ENCODE measurements at places on chromosomes 2 and 18. TPM values are rescaled to one million over a fixed set of nuclear protein-coding genes. Genes with fewer than 3 reads are reported as not detected.
A peak's percentile ranks its signal among the peaks of the same experiment; 100 is the strongest.

The IGFBP2 gene
- 608 TPM for total RNA-seq

The ANKRD30BL gene
- not detected for total RNA-seq

The C2orf68 gene
- total RNA-seq, result 21.9 TPM

The SCYGR4 gene
- total RNA-seq, result not detected

DNA sequence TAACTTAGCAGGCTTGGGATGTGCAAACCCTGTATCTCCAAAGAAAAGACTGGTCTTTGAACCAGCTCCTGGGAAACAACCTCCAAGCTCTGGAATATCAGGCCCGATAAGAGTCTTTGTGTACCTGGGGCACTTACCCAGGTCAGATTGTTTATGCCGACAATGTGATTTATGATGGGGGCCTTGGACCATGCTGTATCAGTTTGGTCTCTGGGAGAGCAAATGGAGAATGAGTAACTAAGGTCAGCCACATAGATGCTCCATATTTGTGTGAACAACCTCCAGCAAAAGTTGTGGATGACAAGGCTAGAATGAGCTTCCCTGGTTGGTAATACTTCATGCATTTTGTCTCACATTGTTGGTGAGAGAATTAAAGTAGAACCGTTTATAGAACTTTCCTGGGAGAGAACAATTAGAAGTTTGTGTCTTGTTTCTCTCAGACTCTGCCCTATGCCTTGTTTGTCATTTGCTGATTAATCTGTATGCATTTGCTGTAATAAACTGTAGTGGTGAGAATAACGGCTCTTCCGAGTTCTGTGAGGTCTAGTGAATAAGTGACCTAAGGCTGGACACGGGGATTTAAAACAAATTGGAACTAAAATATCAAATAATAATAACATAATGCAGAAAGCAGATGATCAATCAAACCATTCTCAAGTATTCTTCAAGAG is 259.1 kb downstream of the XIRP2 start:
- H3K27me3 ChIP-seq, result no peaks in the 10 kb centered on the region
- H3K4me1 ChIP-seq, result peaks cover 11% of the 10 kb centered on the region
- no peak for DNase-seq
- no peak overlapping the region for H3K4me3 ChIP-seq
- no peak overlapping the region for H3K27ac ChIP-seq

GRCh38 chr2:41711736-41712135 is 336.1 kb upstream of the PKDCC start:
- H3K4me3 ChIP-seq, result no peak overlapping the region
- no peaks in the 10 kb centered on the region for H3K27me3 ChIP-seq
- peaks cover 4% of the 10 kb centered on the region for H3K4me1 ChIP-seq
- no peak for DNase-seq

- no peak overlapping the region for H3K4me3 ChIP-seq
- H3K36me3 ChIP-seq, result no peaks in the 10 kb centered on the region
- no peaks in the 10 kb centered on the region for H3K27me3 ChIP-seq
- DNase-seq, result no peak
- H3K27ac ChIP-seq, result no peak overlapping the region
Observed at GRCh38 chr2:68428746-68429145, 38.3 kb downstream of the FBXO48 start.

DNA sequence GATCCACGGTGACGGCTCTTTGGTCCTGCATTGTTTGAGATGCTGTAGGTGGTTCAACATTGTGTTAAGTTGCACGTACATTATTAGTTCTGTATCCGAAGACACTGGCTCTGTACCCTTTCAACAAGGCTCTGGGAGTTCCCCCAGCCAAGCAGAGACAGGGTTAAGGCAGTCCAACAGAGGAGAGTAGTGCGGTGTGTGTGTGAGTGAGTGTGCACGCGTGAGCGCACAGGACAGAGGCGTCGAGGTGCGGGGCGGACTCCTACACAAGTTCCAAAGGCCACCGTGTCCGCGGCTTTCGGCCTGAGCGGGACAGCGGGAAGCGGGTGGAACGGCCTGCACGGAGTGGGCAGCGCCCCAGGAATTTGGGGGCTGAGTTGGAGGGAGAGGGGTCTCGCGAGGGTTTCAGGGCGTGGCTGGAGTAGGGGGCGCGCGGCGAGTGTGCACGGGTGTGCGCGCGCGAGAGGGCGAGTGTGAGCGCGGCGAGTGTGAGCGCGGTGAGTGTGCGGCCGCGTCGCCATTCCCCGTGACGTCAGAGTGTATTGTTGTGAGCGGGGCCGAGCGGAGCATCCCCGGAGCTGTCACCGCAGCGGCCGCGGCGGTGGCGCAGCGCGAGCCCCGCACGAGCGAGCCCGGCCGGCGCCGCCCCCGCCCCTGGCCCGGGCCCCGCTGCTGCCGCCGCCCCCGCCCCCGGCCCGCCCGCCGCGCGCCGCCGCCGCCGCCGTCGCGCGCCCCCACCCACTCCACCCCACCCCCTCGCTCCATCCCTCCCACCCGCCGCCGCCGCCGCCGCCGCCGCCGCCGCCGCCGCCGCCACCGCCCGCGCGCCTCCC is at the start of gene ASXL3:
Gene ASXL3, plus strand, starts transcription at position 535 of the 833 bp plus-strand sequence. CDS start 413 bp downstream, outside the sequence.
- H3K4me3 ChIP-seq, result peak within 1 kb of the TSS; percentile 78
- peak within 1 kb of the TSS; percentile 77 for H3K27ac ChIP-seq
- DNase-seq, result peak; percentile 7
- H3K27me3 ChIP-seq, result no peaks in the 10 kb centered on the region

DNA sequence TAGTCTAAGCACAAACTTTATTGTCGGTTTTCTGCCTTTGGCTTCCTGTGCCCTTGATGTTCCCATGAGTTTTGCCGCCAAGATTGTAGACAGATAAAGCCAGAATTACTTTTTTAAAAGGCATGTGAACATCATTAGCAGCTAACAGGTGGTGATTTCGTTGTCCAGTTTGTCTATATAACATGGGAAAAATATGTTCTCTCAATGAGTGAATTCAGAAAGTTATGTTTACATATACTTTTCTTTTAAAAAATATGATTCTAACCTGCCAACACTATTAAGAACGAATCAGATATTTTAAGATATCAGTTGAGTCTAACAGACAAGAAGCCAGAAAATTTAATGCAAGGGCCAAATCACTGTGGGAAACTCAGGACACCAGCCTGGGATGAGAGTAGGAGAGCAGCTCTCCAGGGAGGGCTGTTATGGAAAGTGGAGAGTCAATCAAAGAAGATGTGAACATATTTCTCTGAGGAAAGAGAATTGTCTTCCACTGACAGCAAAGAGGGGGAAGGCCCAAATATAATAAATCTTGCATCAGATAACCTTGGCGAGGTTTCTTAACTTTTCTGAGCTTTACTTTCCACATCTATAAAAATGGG is 311.3 kb downstream of the ARHGAP15 start:
- H3K27me3 ChIP-seq, result no peaks in the 10 kb centered on the region
- H3K4me3 ChIP-seq, result no peak overlapping the region
- no peak overlapping the region for H3K27ac ChIP-seq
- no peak for DNase-seq

DNA sequence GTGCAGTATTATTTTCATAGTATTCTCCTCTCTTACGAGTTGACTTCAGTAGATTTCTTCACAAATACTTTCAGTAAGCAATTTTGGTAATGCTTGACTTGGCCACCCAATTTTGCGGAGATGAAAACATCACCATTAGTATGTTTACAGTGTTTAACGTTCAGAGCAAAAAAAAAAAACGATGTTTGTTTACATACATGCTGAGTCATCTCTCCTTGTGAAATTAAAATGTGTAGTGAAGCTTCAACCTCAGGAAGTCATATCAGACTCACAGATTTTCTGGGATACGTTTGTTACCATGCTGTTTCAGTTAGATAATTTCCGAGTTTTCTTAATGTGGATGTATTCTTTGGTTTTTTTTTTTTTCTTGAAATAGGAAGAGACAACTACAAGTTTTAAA is 100.1 kb downstream of the CTNNA2 start:
- no peak for DNase-seq
- H3K4me1 ChIP-seq, result no peaks in the 10 kb centered on the region
- H3K27ac ChIP-seq, result no peak overlapping the region
- no peaks in the 10 kb centered on the region for H3K36me3 ChIP-seq
- H3K4me3 ChIP-seq, result no peak overlapping the region

DNA sequence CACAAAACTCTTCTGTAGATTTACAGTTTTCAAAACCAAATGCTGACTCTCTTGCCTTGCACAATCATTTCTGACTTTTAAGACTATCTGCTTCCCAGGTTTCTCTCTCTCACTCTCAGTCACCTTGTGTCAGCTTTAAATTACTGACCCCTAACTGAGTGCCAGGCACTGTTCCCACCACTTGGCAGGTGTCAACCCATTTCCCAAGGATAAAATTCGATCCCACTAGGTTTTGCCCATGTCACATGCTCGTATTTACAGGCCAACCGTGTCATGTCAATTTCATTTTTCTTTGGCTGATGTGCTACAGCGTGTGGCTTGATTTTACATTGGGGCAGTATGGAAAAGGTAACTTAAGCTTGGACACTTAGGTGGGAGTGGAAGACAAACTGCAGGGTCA is 26.1 kb upstream of the LMAN1 start:
- no peak overlapping the region for H3K27ac ChIP-seq
- no peak for DNase-seq
- no peaks in the 10 kb centered on the region for H3K36me3 ChIP-seq
- H3K4me1 ChIP-seq, result no peaks in the 10 kb centered on the region

DNA sequence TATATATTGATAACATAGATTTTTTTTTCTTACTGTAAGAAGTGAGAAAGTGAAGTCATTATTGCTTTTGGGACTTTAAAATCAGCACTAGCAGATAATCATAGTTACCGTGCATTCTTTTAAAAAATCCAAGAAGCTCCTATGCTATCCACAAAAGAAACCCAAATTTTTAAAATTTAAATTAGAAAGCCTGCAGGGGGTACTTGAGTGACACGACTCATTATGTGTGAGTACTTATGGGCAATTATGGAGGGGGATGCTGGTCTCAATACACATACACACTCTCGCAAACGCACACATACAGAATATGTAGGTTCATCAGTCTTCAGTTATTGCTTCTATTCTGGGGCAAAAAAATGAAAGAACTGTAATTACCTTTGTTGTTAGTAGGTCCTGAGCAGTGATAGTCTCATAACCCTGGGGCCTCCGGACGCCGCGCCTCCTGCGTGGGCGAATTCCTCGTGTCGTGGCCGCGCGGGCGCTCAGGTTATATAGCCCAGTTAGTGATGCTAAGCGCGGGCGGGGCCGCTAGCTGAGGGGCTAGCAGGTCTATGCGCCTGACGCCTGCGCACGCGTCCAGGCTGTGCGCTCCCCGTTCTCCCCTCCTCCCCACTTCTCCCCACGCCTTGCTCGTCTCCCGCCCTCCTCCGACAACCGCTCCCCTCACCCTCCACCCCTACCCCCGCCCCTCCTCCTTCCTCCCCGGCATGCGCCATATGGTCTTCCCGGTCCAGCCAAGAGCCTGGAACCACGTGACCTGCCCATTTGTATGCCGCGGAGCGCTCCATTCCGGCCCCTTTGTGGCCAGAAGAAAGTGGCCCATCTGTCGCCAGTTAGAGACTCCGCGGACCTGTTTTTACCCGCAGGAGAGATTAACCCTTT is at the start of gene NEUROD1:
Gene NEUROD1, minus strand, starts transcription at position 463 of the 882 bp plus-strand sequence. CDS start 1,657 bp downstream, outside the sequence.
- no peaks in the 10 kb centered on the region for H3K36me3 ChIP-seq
- peaks cover 14% of the 10 kb centered on the region for H3K4me1 ChIP-seq
- peak within 1 kb of the TSS; percentile 30 for H3K4me3 ChIP-seq
- DNase-seq, result no peak

DNA sequence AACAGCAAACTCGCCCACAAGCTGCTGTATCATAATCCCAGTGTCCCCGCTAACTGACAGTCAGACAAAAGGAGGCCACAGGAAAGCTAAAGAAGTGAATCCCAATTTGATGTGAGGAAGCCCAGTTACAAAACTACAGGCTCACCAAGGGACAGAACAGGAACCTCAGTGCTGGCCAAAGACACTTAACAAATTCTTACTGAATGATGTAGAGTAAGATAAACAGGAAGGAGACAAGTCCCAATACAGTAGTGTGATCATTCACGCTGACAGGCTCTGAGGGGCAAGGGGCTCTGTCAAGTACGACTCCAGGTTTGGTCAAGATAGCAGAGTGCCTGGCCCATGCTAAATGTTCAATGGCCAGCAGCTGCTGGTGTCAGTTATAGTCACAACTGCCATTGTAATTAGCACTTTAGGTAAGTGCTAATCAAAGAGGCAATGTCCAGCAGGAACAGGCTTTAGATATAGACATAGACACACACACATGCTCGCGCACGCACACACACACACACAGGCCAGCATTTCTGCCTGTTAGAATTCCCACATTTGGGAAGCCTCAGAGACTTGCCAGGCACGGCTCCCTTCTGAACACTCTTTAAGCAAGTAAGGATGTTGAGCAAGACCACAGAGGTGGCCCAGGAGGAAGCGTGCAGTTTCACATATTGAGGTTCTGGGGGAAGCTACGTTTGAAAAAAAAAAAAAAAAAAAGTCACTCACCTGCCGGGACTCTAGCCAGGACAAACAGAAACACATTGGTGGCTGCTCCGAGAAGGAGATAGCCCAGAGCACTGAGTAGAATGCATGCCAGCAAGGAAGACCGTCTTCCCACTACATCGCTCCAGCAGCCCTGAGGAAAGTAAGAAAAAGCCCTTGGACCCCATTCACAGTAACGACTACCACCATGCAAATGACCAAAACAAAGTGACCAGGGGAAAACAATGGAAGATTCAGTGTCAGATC is 35.4 kb upstream of the TMEM182 start:
- H3K36me3 ChIP-seq, result peaks cover 4% of the 10 kb centered on the region
- no peak overlapping the region for H3K4me3 ChIP-seq

GRCh38 chr2:70029814-70030409 is 57.4 kb upstream of the PCBP1 start:
- H3K27me3 ChIP-seq, result no peaks in the 10 kb centered on the region
- H3K4me3 ChIP-seq, result peak overlapping the region; percentile 26
- peak; percentile 42 for DNase-seq
- peak overlapping the region; percentile 76 for H3K27ac ChIP-seq
- no peaks in the 10 kb centered on the region for H3K36me3 ChIP-seq

- no peak overlapping the region for H3K27ac ChIP-seq
- no peaks in the 10 kb centered on the region for H3K27me3 ChIP-seq
- H3K4me1 ChIP-seq, result no peaks in the 10 kb centered on the region
- peaks cover 59% of the 10 kb centered on the region for H3K36me3 ChIP-seq
- H3K4me3 ChIP-seq, result no peak overlapping the region
Observed at GRCh38 chr18:49788327-49788898, 24.9 kb downstream of the ACAA2 start.

DNA sequence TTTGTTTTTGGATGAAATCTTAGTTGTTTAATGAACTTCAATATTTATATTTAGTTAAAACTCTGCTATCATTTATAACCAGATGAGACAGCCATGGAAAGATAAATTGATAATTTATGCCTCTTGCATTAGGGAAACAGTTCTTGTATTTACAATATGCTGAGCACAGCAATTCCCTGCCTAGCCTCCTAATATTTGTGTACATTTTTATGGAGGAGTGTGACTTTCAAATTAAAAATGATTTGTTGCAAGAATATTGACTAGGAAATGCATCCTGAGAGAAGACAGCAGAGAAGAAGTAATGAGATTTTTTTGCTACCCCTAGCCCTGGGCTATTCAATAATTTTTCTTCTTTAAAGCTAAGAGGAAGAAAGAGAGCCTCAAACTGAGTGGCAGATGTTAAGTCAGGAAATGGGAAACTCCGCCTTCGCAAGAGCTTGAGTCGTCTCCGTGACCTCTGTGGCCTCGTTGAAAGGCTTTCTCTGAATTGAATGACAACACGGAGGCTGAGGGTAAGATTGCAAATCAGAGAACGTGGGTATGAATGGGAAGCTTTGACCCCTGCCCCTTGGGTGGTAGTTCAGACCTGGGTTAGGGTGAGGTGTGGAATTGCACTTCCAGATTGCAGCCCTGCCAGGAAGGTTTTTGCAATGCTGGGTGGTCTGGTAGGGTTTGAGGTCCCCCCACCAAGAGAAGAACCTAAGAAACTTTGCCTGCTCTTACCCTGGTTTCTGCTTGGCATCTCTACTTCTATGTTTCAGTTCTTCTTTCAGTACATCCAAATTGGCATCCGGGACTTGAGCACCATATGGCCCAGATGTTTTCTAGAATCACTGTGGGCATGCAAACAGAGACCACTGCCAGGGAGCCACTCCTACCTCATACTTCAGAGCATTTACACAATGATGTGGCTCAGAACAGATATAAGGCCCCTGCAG is 210.3 kb upstream of the RBMS1 start:
- no peak for DNase-seq
- H3K4me3 ChIP-seq, result no peak overlapping the region
- no peaks in the 10 kb centered on the region for H3K36me3 ChIP-seq
